ENCODE measurements at places on chromosomes 6 and 20.

GRCh38 chr6:66849843-66850242 is 1142.8 kb upstream of the EYS start:
- DNase-seq: no peak

- no peak for DNase-seq
Measured at GRCh38 chr6:45970326-45970725, 45.3 kb downstream of the CLIC5 start.

DNA sequence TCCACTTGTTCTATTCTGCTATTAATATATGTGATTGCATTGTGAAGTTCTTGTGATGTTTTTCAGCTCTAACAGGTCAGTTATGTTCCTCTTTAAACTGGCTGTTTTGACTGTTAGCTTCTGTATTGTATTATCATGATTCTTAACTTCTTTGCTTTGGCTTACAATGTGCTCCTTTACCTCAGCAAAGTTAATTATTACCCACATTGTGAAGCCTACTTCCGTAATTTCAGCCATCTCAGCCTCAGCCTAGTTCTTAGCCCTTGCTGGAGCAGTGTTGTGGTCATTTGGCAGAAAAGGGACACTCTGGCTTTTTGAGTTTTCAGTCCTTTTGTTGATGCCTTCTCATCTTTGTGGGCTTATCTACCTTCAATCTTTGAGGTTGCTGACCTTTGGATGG is 440.2 kb downstream of the TBC1D32 start:
- DNase-seq: no peak

DNA sequence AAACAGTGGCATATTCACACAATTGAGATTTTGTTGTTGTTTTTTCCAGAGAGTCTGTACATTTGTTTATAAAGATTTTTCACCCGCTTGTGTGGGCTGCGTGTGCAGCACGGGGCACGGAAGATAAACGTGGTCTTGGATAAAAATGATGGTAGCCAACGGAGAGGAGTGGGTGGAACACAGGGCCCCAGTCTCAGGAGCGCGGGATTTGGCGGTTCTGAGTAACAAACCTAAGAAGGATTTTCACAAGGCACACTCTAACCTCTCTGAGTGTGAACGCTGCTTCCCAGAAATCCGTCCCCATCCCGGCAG is 3.6 kb upstream of the BNIP5 start:
- no peak for DNase-seq

DNA sequence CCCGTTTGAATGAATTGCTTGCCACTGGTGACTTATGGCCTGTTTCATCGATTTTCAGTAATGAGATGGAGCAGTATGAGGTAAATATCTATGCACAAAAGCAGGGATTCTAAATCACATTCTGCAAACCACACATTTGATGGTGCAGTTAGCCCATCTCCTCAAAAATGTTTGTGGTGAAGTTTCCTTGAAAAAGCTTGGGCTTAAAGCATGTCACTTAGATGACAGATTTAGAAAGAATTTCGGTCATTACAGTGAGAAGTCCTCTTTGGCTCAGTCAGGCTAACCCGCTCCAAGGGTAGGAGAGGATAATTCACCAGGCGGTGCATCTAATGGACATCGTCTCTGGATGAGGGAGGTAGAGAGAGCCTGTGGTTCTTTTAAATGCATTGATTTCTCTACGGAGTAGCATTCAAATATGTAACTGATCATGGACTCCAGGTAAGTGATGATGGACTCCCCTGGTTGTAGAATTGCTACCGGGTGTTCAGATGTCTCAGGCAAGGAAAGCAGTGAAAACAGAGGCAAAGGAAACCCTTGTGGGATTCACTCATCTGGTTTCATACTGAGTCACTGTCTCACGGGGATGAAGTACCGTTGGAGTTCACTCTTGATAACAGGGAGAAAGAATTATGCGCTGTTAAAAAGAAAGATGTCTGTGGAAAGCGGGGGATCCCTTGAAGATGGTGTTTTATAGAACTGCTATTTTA is 65.3 kb downstream of the AIG1 start:
- DNase-seq: no peak

GRCh38 chr6:151240791-151241642 is 1.2 kb downstream of the AKAP12 start:
- peak; percentile 59 for DNase-seq

- no peak for DNase-seq
Measured at GRCh38 chr20:57091748-57092111, 174.7 kb downstream of the BMP7 start.

GRCh38 chr6:41054511-41054910 is 1.5 kb downstream of the APOBEC2 start:
- DNase-seq: no peak

GRCh38 chr6:26403893-26404292 is 1.8 kb downstream of the BTN3A1 start:
- DNase-seq: no peak

DNA sequence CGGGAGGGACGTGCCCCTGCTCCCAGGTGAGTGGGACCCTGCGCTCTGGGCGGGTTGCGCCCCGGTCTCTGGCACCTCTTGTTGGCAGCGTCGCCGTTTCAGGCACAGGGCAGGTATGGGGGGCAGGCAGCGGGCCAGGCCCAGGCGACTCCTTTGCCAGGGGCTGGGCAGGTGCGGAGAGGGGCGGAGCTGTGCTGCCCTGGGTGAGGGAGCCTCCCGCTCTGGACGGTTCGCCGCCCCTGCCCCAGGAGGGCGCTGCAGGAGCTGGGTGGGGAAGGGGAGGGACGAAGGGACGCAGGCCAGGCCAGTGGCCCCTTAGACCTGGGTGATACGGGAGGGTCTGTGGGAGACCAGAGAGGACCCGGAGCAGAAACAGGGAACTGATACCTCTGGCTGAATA is 663.9 kb upstream of the DEFB115 start:
- DNase-seq: no peak

DNA sequence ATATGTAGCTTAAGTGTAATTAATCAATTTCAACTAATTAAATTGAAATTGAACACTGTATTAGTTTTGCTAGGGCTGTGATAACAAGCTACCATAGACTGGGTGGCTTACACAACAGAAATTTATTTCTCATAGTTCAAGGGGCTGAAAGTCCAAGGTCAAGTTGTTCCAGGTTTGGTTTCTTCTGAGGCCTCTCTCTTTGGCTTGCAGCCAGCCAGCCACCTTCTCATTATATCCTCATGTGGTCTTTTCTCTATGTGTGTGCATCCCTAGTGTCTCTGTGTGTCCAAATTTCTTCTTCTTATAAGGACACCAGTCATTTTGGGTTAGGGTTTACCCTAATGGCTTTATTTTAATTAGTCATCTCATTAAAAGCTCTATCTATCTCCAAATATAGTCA is 611.7 kb downstream of the UTRN start:
- no peak for DNase-seq

GRCh38 chr20:2051946-2052345 is 49.7 kb upstream of the STK35 start:
- DNase-seq: no peak

DNA sequence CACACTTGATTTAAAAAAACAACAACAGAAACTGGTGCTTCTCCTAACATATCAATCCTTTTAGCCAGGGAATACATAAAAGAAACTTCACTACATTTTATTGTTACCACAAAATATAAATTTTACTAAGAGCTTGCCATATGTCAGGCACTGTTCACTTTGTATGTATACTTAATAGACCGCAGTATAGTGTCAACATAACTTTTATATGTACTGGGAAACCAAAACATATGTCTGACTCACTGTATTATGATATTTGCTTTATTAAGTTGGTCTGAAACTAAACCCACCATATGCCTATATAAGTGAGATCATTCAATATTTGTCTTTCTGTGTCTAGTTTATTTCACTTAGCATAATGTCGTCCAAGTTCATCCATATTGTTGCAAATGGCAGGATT is 108.4 kb downstream of the KLHL32 start:
- DNase-seq: no peak

DNA sequence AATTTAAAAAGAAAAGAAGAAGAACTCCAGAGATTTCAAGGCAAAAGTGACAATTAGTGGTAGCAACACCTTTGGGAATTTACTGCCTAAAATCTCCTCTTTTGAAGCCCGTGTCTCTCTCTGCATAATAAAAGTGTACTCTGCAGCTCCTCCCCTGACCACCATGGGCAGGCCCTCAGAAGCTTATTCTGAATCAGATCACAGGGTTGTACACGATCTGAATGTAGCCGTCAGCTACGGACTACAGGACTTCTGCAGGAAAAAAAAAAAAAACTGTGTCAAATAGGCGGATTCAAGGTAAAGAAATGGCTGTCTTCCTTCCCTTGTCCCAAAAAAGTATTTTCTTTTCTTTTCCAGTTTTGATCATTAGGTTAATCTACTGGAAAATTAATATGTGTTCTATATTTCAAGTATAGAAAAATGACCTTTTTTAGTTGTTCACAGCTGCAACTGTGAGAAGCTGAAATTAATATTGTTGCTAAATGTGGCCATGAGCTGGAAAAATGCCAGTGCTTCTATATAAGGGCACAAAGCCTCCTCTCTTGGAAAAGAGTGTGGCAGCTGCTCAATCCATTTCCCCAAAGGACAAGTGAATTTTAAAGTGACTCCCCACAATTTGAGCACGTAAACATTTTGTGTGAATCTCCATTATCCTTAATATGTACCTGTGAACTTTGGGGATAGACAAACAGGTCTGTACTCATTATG is 397.4 kb downstream of the C6orf118 start:
- DNase-seq: no peak

DNA sequence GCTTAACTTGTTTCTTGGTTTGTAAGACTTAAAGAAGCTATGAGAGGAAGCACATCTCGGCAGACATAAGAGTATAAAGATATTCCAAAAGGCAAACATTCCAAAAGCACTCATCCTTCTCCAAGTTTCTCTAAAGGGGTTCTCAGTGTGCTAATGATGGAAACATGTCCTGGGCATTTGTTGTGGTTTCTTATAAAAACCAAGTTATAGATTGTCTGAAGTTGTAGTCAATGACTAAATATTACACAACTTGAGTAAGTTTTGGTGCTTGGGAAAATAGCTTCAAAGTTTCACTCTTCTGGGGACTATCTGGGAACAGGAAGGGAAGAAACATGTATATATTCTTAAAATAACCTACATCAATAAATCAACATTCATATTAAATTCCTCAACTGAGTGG is 128.3 kb upstream of the TBX18 start:
- DNase-seq: no peak

DNA sequence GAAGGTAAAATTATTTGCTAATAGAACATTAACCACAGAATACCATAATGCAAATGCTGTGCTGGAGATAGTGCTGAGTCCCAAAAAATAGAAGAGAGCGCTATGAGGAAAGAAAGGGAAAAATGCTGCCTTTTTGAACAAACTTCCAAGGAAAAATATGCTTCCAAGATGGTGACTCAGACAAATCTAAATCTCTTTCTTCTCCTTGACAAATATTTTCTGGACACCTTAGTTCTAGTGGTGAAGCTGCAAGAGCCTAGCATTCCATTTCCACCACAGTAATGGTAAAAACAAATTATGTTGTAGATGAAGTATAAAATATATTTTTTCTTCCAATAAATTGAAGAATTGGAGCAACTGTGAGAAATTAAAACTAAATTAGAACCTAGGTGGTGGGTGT is 155.6 kb upstream of the TBX18 start:
- DNase-seq: no peak

DNA sequence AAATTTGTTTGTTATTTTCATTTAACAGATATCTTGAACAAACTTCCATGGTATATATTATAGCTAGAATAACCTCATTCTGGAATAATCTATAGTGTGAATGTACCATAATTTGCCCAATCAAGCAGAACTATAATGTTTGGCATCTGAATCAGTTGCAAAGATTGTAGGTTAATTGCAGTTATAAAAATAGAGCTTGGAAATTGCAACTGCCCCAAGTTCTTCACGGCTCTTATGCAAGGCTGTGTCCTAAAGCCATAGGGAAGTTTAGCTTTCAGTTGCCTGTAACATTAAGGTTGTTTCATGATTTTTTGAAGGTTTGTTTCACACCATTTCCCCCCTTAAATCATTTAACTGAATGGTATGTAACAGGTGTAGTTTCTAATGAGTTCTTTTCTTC is 19.4 kb downstream of the NQO2 start:
- DNase-seq: no peak

DNA sequence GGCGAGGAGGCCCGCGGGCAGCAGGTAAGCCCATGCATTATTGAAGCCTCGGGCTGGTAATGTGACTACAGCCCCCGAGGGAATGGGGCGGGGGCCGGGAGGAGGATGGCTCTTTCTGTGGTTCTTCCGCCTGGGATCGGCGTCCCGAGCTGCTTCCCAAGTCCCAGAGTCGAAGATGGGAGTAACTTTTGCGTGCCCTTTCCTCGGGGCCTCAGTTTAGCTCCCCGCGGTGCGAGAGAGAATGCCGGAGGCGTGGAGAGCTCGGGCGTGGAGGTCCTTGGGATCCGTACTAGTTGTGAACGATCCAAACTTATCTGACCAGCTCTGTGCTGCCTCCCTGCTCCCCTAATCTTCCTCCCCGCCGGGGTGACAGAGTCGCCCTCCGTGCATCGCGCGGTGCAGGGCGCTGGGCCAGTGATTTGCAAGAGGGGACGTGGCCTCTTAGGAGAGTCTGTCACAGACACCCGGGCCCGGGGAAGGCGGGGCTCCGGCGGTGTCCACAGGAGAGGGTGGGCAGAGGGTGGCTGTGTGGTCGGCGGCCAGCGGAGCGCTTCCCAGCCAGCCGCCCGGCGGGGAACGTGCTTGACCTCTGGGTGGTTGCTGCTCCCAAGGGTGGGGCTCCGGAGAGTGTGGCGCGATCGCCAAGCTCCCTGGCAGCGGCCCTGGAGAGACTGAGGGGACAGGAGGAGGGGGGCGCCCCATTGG is 815 bp downstream of the UTRN start:
- DNase-seq: peak; percentile 5

DNA sequence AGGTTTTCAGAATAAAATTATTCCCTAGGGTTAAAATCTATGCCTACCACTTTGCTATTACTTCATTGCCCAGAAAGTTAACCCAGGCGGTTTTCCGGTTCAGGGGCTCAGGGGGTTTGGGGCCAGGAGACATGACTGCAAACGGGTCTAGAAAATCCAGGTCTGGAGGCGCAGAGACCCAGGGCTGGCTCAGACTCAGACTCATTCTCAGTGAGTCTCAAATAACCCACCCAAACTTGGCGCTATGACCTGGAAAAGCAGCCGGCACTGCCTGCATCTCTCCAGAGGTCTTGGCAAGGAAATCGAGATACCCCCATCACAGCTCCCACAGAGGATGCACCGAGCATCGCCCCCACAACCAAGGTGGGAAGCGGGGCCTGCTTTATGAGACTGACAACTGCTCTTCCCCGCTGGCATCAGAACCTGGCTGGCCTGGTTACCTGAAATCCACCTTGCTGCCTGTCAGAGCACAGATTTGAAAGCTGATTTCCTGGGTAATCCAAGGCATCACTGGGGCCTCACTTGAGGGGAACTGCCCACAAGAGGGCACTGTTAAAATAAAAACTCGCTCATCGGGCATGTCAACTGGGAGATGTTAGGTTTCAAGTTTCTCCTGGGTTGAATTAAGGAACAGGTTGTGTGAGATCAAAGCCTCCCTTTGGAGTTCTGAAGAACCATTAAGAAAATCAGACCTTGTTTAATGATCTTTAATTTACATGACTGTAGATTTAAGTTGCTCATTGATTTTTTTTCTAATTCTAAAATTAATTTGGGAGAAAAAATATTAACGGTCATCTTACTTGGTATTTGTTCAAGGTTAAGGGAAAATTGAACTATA is 55.1 kb downstream of the KIF16B start:
- peak; percentile 42 for DNase-seq

Measured in BE2C (cell line).